Spinal cord (tissue), 10 donors: ENCODE measurements at places on chromosomes 11 and 22. TPM values are rescaled to one million over a fixed set of nuclear protein-coding genes. Genes with fewer than 3 reads are reported as not detected.

CDCA5 gene
- 8.7 TPM for total RNA-seq

IFITM10 gene
- total RNA-seq: 3.4 TPM

MAJIN gene
- 0.50 TPM for total RNA-seq

ADM2 gene
- total RNA-seq: 0.06 TPM

IL17REL gene
- total RNA-seq: 0.40 TPM

EEF1G gene
- total RNA-seq: 2,089 TPM

FIBP gene
- 79.4 TPM for total RNA-seq

OTOG gene
- 1.3 TPM for total RNA-seq

FJX1 gene
- total RNA-seq: 16.5 TPM

SMC1B gene
- not detected for total RNA-seq

TSSK2 gene
- not detected for total RNA-seq

SEC14L6 gene
- total RNA-seq: 3.1 TPM

GPR83 gene
- total RNA-seq: 5.3 TPM

OR51V1 gene
- not detected for total RNA-seq

VPREB1 gene
- 0.40 TPM for total RNA-seq

MS4A7 gene
- total RNA-seq: 11.0 TPM

MYOD1 gene
- total RNA-seq: not detected

SNX32 gene
- total RNA-seq: 3.3 TPM

ROBO4 gene
- 14.3 TPM for total RNA-seq

LSP1 gene
- total RNA-seq: 10.6 TPM

ART1 gene
- not detected for total RNA-seq

TUB gene
- total RNA-seq: 107 TPM

CCDC81 gene
- 8.6 TPM for total RNA-seq
